Articular chondrocyte of knee joint (primary cell): ENCODE measurements at places on chromosomes 1 and 21. TPM values are rescaled to one million over a fixed set of nuclear protein-coding genes. Genes with fewer than 3 reads are reported as not detected.

The LCE2A gene
- total RNA-seq: not detected in 2 replicates

The SYT14 gene
- total RNA-seq: 0.32 TPM in 1 of 2 replicates, not detected in the other

The TNFRSF4 gene
- total RNA-seq: 0.13 TPM in 1 of 2 replicates, not detected in the other

The CCDC27 gene
- total RNA-seq: not detected in 2 replicates

The CTSK gene
- 73.8 and 100 TPM in 2 replicates for total RNA-seq

The CITED4 gene
- total RNA-seq: 1.6 and 2.1 TPM in 2 replicates

The OR2W3 gene
- total RNA-seq: 0.11 and 0.39 TPM in 2 replicates

The IL10 gene
- 0.26 and 0.54 TPM in 2 replicates for total RNA-seq

The YIPF1 gene
- 23.8 and 24.8 TPM in 2 replicates for total RNA-seq

The TLCD4 gene
- 4.4 and 5.1 TPM in 2 replicates for total RNA-seq

The ZNF697 gene
- total RNA-seq: 6.1 and 9.4 TPM in 2 replicates

The C8A gene
- not detected in 2 replicates for total RNA-seq

The TCHHL1 gene
- total RNA-seq: not detected in 2 replicates

The MPZ gene
- 0.65 and 1.8 TPM in 2 replicates for total RNA-seq
